ENCODE measurements at places on chromosomes 3 and 15.

GRCh38 chr3:167274141-167274874, 105.8 kb downstream of the ZBBX start:
- no peak for DNase-seq

GRCh38 chr15:80584561-80584964, 110.5 kb upstream of the ABHD17C start:
- no peak for DNase-seq

- DNase-seq = no peak
Observed at GRCh38 chr3:99145031-99145430, 243.5 kb upstream of the DCBLD2 start.

GRCh38 chr15:69275074-69275670, 23.5 kb upstream of the PAQR5 start:
- no peak for DNase-seq

DNA sequence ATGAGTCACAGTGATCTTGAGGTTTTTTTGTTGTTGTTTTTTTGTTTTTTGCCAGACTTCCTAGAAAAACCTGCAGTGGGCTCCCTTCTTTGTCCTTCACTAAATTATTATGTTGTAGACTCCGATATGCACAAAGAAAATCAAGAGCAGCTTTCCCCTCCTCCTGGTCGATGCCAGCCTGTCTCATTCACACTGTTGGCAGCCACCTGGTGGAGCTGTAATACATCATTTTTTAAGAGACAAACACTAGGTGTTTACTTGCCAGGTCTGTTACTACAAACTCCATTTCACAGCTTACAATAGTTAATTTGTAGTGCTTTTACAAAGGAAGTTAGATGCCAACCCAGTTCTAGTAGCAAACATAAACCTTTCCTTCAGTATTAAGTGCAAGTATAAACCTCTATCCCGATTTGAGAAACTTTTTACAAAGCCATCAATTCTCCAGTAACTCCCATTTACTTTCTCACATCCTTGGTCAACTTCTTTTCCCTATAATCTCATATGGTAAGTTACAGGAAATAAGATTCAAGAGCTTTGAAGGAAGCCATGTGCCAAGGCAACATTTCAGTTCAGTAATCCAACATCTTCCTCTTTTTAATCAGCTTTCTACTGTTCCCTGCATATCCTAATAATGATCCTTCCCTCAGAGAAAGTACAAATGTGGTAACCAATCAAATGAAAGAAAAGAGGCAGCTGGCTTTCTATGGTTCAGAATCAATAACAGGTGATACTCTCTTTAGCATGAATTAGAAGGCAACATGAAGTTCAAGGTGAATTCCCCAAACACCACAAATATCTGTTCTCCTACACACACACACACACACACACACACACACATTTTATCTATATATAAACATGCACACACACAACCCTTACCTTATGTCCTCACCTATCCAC, 14.0 kb downstream of the AAGAB start:
- peak; percentile 38 for DNase-seq

- DNase-seq = no peak
Observed at GRCh38 chr3:100402891-100403290, 1.6 kb downstream of the LNP1 start.

DNA sequence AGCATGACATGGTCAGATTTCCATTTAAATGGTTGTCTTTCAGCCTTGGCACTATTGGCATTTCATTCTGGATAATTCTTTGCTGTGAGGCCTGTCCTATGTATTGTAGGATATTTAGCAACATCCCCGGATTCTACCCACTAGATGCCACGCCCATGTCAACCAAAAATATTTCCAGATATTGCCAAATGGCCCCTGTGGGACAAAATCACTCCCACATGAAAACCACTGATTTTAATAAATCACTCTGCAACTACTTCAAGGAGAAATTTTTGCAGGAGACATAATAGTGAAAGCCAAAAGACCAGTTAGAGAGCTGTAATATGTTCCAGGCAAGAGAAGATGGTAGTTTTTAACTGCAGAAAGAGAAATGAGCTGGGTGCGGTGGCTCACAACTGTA, 55.9 kb upstream of the RARB start:
- no peak for DNase-seq

DNA sequence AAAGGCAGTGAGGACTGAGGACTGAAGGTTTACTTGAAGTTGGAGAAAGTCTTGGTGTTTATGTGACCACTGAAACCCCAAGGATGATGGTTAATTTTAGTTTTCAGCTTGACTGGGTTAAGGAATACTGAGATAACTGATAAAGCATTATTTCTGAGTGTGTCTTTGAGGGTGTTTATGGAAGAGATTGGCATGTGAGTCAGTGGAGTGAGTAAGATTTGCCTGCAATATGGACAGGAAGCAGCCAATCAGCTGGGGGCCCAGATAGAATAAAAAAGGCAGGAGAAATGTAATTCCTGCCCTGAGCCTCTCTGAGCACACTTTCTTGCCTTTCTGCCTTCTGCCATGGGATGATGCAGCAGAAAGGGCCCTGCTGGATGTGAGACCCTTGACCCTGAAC, 92.4 kb downstream of the KBTBD8 start:
- DNase-seq = peak; percentile 86

- DNase-seq = no peak
Observed at GRCh38 chr3:31772758-31773473, 208.1 kb downstream of the OSBPL10 start.

DNA sequence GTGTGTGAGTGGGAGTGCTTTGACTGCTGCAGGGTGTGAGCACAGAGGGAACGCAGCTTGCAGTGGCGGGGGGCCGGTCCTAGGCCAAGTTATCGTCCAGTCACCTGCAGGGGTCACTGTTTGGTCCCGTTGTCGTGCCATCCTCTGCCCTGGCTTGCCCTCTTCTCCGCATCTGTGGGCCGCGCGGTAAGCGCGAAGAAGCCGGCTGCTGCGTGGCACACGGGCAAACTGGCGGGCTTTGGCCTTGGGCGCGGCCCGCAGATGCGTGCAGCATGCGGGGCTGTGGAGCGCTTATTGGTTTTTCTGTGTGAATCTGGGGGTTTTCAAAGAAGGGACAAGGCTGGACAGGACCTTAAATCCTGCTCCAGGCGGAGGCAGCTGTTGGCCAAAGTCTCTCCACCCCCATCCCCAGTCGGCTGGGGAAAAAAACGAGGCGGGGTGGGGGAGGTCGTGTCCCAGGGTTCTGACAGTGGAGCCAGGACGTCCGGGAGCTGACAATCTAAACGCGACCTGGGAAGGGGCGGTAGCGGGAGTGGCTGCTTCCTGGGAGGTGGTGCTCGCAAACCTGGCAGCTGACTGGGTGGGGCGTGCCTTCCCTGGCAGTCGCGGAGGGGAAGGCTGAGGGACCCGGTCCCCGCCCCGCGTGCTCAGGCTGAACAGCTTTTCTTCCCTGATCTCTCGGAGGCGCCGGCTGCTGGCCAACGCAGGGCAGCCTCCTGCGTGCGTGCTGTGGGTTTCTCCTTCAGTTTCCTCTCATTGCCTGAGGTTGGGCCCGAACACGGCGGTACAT, 39.7 kb upstream of the VEPH1 start:
- DNase-seq = peak; percentile 50

DNA sequence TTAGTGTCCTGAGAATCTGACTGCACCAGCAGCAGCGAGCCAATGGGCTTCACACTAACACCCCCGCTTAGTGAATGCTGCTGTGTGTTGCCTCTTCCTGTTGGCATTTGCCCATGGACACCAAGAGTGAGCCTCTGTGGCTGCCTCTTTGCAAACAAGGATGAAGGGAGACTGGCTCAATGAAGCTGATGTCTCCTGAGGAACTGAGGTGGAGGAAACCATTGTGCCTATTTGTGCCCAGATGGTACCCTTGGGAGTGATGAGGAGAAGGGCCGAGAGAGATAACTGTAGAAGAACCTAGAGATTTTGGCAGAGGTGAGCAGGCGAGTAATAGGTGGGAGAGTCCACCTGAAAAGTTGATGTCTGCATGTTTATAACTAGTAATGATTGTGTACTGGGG, 51.2 kb downstream of the IL20RB start:
- no peak for DNase-seq

- DNase-seq = no peak
Observed at GRCh38 chr15:65413760-65414144, 9.0 kb downstream of the IGDCC4 start.

DNA sequence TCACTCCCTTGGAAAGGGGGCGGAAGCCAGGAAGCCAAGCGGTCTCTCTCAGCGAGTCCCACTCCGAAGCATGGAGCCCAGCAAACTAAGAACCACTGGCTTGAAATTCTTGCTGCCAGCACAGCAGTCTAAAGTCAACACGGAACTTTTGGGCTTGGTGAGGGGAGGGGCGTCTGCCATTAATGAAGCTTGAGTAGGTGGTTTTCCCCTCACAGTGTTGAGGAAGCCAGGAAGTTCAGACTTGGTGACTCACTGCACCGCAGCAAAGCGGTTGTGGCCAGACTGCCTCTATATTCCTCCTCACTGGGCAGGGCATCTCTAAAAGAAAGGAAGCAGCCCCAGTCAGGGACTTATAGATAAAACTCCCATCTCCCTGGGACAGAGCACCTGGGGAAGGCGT, 665.4 kb upstream of the CBLB start:
- no peak for DNase-seq

DNA sequence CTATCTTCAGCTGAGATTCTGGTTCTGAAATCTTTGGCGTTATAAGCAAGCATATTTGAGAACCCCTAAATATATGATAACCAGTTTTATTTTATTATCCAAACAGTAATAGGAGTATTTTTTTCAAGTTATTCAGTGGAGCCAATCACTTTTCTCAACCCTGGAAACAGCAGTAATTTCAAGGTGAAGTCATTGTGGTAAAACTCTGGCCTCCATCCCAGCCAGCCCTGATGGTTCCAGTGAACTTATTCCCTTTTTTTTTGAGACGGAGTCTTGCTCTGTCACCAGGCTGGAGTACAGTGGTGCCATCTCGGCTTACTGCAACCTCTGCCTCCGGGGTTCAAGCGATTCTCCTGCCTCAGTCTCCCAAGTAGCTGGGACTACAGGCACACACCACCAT, 545.4 kb upstream of the IL12A start:
- DNase-seq = no peak

GRCh38 chr3:120449251-120449650, 1.5 kb downstream of the FSTL1 start:
- DNase-seq = no peak

DNA sequence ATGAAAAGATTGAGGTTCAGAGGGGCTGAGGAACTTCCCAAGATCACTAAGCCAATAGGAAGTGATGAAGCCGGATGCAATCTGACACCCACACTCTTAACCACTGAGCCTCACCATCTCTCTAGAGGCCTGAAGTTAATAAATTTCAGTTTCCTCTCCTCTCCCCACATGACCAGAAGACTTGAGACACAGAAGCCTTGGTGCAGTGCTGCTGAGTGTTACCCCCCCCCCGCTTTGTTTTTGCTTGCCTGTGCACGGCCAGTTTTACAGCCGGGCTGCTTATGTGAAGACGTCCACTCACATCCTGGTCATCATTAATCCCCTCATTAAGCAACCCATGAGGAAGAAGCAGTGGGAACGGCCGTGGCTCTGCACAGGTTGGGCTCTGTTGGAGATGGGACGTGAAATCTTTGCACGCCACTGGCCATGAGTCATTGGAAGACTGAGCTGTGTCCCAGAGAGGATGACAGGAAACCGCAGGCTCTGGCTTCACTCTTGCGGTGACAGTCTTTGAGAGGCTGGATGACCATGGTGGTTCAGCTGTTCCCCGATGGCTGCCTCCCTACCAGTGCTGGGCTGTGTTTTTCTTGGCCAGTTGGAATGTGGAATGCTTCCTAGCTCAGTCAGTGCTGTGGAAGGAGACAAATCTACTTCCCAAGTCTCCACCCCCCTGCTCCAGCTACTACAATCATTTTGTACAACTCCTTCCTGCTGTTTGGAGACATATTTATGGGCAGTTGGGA, 232.6 kb upstream of the LRTM1 start:
- DNase-seq = peak; percentile 98

- peak; percentile 65 for DNase-seq
Observed at GRCh38 chr3:156252656-156253055, 132.3 kb downstream of the KCNAB1 start.

GRCh38 chr15:78999636-79000035, 54.8 kb upstream of the CTSH start:
- no peak for DNase-seq

- DNase-seq = no peak
Observed at GRCh38 chr15:80915472-80915871, 74.1 kb downstream of the MESD start.

- DNase-seq = no peak
Observed at GRCh38 chr3:9957214-9957613, 5.0 kb upstream of the PRRT3 start.

GRCh38 chr15:76391847-76392246, 55.3 kb downstream of the ISL2 start:
- DNase-seq = no peak

GRCh38 chr15:33956397-33956796, 11.9 kb upstream of the CHRM5 start:
- no peak for DNase-seq

DNA sequence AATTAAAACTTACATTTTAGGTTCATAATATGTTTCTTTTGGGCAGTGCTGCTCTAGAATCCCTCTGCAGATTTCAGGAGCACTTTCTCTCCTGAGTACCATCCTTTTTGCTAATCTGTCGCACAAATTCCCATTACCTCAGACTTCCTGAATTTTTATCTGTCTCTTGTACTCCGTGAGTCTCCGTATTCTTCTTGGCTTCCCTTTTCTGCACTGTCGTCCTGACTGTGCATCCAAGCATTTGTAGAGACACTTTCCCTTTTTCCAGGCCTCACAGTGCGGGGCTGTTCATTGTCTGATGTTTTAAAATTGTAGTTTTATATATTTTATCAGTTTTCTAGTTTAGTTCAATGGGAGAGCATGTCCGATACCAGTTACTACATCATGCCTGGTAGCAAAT, 27.3 kb downstream of the MEF2A start:
- DNase-seq = no peak

DNA sequence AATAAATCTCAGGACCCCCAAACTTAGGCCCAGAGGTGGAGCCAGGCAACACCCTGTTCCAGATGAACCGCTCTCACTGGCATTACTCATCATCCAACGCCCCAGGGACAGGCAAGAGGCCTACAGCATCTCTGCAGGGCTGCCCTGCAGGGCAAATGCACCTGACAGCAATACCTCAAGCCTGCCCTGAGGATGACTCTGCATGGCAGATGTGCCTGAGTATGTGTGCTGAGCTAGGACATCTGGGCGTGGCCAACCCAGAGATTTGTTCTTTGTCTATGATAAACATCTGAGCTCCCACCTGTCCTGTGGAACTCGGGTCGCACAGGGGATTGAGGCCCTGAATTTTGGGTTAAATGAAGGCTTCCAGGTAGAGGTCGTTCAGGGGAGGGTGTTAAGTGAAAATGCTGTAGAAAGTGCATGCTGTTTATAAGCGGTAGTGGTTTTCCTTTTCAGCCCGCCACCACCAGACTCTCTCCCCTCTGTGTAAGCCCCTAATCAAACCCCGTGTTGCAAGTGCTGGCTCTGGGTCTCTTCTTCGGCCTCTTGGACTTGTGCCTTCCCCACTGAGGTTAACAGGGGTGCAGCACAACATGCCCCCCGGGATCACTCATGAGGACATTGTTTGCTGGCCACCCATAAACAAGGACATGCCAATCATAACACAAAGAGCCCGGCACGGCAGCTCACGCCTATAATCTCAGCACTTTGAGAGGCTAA, 92.3 kb downstream of the ATP10A start:
- no peak for DNase-seq
